ENCODE measurements at places on chromosomes 12 and 14. TPM values are rescaled to one million over a fixed set of nuclear protein-coding genes. Genes with fewer than 3 reads are reported as not detected.

DNA sequence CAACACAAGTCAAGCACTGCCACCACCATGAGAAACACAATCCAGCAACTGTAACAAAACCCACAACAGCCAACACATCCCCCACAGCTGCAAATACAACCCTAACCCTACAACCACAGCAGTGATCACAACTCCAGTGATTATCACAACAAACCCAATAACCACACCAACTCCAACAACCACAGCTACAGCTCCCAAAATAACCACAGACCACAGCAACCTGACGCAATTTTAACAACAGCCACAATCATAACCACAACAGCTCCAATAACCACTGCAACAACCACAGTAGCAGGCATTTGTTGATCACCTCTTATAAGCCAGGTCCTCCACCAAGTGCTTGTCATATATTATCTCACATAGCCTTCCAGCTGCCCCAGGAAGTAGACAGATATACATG lies 42.2 kb upstream of the FAM181A start:
- H3K36me3 ChIP-seq: no peaks in the 10 kb centered on the region
- H3K4me1 ChIP-seq: no peaks in the 10 kb centered on the region
- no peaks in the 10 kb centered on the region for H3K27me3 ChIP-seq

GRCh38 chr14:73418227-73418626 lies 40.1 kb downstream of the NUMB start:
- H3K27me3 ChIP-seq: no peaks in the 10 kb centered on the region
- no peak for DNase-seq
- peaks cover 10% of the 10 kb centered on the region for H3K4me1 ChIP-seq
- no peaks in the 10 kb centered on the region for H3K36me3 ChIP-seq
- no peak overlapping the region for H3K27ac ChIP-seq

- H3K27ac ChIP-seq: no peak overlapping the region
- H3K36me3 ChIP-seq: no peaks in the 10 kb centered on the region
- H3K27me3 ChIP-seq: no peaks in the 10 kb centered on the region
- H3K4me1 ChIP-seq: no peaks in the 10 kb centered on the region
- H3K4me3 ChIP-seq: no peak overlapping the region
Measured at GRCh38 chr12:57629897-57630471, 3.0 kb downstream of the B4GALNT1 start.

DNA sequence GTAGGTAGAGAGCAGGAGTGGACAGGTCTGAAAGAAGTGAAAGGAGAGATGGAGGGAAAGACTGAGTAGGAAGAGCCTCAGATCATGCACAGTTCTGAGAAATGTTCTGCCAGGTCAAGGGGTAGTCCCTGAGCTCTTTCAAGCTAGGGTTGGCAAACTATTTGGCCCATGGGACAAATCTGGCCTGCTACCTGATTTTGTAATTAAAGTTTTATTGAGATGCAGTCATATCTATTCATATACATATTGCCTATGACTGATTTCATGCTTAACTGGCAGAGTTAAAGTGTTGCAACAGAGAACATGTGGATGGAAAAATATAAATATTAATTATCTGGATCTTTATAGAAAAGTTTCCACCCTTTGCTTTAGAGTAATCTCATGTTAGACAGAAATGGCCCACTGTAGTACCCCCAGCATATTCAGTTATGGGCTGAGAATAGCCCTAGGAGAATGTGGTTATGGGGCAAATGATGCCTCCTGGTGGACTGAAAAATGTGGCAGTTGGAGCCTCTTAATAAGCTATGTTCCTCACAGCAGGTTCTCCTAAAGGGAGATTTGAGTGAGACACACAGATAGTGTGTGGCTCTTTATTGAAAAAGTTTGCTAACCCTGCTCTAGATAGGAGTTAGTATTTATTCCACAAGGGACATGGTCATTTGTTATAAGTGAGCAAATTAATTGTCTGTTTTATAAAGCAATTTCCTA lies 476.9 kb downstream of the LRIG3 start:
- no peaks in the 10 kb centered on the region for H3K27me3 ChIP-seq
- no peaks in the 10 kb centered on the region for H3K36me3 ChIP-seq
- H3K27ac ChIP-seq: peak overlapping the region; percentile 30
- H3K4me3 ChIP-seq: no peak overlapping the region
- no peak for DNase-seq

- no peaks in the 10 kb centered on the region for H3K27me3 ChIP-seq
- H3K4me1 ChIP-seq: peaks cover 21% of the 10 kb centered on the region
- no peak for DNase-seq
- H3K36me3 ChIP-seq: no peaks in the 10 kb centered on the region
Measured at GRCh38 chr14:88025313-88025712, 20.4 kb downstream of the GPR65 start.

DNA sequence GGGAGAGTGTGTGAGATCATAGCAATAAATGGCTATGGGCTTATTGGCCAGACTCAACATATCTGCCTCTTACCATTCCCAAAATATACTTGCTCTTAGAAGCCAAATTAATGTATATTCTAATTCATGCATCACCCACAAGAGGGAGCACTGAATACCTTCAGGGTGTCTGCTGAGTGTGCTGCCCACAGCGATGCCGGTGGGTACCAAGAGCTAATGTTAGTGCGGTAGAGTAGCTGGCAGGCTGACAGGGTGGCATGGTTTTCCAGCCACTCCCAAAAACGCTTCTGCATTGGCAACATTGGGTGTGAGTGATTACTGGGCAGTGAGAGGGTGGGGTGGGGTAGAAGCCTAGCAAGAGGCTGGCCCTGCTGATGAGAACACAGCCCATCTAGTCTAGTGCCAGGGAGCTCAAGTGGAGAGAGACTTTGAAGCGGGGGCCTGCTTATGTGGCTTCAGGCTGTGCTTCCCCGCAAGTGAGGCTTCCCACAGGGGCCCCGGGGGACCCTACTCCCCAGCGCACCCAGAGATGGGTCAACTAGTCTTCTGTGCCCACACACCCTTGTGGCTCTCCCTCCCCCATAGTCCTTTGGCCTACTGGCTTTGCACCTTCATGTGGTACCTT lies 9.2 kb upstream of the PLEKHD1 start:
- DNase-seq: no peak
- H3K4me1 ChIP-seq: no peaks in the 10 kb centered on the region
- H3K27me3 ChIP-seq: no peaks in the 10 kb centered on the region
- no peak overlapping the region for H3K27ac ChIP-seq
- H3K36me3 ChIP-seq: no peaks in the 10 kb centered on the region

GRCh38 chr12:7450667-7451066 lies 6.7 kb upstream of the CD163L1 start:
- no peak for DNase-seq
- H3K27me3 ChIP-seq: no peaks in the 10 kb centered on the region
- 0 out of 2 replicates have a peak, but pooled peaks cover 3% of the 10 kb centered on the region for H3K4me1 ChIP-seq
- no peaks in the 10 kb centered on the region for H3K36me3 ChIP-seq

DNA sequence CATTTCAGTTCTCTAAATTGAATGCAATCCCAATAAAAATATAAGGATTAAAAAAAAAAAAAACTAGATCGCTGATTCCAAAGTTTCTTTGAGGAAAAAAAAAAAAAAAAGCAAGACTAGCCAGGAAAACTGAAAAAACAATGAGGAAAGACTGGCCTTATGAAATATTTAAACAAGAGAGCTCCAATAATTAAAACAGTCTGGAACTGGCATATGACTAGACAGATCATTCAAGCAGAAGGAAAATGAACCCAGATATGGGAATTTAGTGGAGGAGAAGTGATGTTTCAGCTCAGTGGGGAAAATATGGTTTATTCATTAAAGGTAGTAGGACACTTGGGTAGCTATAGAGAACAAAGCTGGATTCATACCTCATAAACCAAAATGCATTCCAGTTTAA lies 42.0 kb upstream of the TBC1D15 start:
- no peaks in the 10 kb centered on the region for H3K27me3 ChIP-seq
- no peak overlapping the region for H3K4me3 ChIP-seq
- DNase-seq: no peak

DNA sequence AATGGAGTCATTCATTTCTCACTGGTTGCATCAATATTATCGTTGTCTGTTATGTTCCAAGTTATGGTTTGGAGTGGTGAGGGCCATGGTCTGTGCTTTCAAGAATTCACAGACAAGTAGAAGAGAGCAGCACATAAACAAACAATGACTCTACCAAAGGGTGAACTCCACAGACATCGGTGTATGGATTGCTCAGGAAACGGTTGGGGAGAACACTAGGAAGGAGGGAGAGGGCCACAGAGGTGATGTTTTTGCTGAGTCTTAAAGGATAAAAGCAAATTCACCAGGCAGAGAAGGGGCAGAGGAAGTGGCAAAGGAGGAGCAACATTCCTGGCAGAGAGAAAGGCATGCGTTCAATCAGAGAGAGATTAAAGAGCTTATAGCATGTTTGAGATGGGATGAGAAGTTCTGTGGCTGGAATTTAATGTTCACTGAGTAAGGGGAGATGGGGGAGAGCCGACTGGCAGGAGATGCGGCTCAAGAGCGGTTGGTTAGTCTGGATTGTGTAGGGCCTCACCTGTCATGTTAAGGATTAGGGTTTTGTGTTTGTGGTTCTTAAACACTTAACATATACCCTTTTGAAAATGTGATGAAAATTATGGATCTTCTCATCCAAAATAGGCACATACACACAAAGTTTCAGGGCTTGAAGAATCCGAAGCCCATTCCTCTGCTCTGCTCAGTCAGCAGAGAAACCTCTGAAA lies 42.3 kb upstream of the FRMD6 start:
- no peak overlapping the region for H3K4me3 ChIP-seq
- no peak for DNase-seq
- H3K36me3 ChIP-seq: no peaks in the 10 kb centered on the region
- peaks cover 13% of the 10 kb centered on the region for H3K4me1 ChIP-seq
- peak overlapping the region; percentile 9 for H3K27ac ChIP-seq
- H3K27me3 ChIP-seq: no peaks in the 10 kb centered on the region

DNA sequence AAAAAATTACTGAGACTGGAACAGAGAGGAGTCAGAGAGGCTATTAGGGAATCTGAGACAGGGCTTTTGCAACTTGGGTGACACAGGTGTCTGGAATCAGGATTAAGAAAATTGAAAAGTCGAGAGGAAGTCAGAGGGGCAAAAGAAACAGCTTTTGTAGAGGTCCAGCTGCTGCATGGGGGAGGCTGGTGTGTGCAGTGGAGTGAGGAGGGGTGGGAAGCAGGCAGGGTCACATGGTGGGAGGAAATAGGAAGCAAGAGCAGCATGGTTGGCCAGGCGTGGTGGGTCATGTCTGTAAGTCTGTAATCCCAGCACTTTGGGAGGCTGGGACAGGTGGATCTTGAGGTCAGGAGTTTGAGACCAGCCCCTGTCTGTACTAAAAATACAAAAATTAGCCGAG lies 69.7 kb upstream of the VRK1 start:
- no peak overlapping the region for H3K27ac ChIP-seq
- no peak for DNase-seq
- H3K4me3 ChIP-seq: no peak overlapping the region

Gene SLC39A2
- total RNA-seq: 0.81 TPM

Gene MGP
- not detected for total RNA-seq

All from Caco-2 (cell line).